ENCODE measurements at places on chromosomes 5 and 9.

DNA sequence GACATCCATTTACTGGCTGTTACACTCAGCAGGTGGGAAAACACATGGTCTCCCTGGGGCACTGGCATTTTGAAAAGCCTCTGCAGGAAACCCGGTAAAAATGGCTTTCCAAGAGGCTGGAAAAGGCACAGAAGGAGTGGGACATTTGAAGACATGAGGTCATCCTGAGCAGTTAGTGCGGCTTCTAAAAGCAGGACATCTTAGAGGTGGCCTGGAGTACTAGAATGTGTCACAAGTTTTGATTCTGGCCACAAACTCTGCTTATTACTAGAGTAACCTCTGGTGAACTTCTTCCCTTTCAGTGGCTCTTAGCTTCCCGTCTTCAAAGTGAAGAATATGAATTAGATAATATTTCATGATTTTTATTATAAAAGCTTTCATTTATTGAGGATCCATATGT is 423.0 kb upstream of the BRINP1 start:
- no peak for DNase-seq
- no peaks in the 10 kb centered on the region for H3K36me3 ChIP-seq
- no peak overlapping the region for H3K27ac ChIP-seq

DNA sequence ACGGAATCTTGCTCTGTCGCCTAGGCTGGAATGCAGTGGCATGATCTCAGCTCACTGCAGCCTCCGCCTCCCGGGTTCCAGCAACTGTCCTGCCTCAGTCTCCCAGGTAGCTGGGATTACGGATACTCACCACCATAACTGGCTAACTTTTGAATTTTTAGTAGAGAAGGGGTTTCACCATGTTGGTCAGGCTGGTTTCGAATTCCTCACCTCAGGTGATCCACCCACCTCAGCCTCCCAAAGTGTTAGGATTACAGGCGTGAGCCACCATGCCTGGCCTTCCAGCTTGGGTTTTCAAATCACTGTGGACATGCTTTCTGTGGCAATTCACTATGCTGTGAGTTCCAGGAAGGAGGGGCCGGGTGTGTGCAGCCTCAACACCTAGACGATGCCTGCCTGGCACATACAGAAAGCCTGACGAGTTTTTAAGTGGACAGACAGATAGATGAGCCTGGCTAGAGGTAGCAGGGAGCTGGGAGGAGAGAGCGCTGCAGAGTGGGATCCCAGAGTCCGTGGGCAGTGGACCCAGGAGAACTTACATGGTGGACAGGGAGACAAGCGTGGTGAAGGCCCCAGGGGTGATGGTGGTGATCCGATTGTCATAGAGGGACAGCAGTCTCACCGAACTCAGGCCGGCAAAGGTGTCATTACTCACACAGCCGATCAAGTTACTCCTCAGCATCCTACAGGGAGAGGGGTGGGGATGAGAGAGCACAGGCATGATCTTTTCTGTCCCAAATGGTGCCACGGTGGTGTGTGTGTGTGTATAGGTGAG is 173.4 kb upstream of the PANK3 start:
- peaks cover 7% of the 10 kb centered on the region for H3K27me3 ChIP-seq
- no peak for DNase-seq
- H3K36me3 ChIP-seq = no peaks in the 10 kb centered on the region
- no peak overlapping the region for H3K4me3 ChIP-seq
- peaks cover 11% of the 10 kb centered on the region for H3K4me1 ChIP-seq

DNA sequence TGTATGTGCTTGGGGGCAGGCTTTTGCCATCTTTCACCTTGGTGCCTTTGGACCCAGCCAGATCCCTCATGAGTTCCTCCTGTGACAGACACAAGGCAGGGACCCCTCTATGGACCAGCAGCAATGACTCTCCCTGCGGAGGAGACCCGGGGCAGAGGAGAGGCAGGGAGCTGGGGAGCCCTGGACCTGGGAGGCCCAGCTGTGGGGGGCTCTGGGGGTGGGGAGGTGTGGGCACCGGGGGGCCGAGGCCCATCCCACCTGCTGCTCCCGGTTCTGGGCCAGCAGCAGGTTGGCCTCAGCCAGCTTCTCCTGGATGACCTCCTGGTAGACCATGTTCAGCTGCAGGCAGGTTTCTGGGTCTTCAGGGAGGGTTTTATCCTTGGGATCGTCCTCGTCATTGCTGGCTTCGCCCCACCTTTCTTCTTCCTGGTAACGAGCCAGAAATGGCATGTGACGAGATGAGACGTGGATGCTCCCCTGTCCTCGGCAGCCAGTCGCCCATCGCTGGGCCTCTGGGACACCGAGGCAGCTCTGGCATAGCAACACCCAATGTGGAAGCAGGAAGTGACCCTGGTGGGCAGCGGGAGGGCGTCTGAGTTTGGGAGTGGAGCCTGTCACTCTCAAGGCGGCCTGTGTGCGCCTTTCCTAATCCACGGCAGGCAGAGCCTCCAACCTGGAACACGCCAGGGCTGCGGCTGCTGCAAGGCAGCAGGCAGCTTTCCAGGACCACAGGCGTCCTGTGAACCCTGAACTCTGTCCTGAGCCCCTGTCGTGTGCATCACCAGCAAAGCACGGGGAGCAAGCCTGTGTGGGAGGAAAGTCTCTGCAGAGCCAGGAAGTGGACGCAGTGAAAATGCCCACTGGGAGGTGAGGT is 4.4 kb downstream of the SNAPC4 start:
- peaks cover 7% of the 10 kb centered on the region for H3K36me3 ChIP-seq
- no peak overlapping the region for H3K27ac ChIP-seq
- H3K27me3 ChIP-seq = no peaks in the 10 kb centered on the region
- peaks cover 15% of the 10 kb centered on the region for H3K4me1 ChIP-seq
- H3K4me3 ChIP-seq = no peak overlapping the region
- no peak for DNase-seq

DNA sequence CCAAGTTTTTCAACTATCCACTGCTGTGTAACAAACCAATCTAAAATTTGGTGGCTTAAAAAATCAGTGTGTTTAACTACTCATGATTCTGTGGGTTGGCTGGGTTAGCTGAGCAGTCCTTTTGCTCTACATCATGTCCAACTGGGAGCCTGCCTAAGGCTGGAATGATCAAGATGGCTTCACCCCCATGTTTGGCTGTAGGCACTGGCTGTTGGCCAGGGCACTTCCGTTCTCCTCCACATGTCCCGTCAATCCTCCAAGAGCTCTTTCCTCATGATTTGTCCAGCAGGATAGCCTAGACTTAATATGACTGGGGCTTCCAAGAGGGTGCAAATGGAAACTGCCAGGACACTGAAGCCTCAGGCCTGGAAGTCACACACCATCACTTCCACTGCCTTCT is 17.0 kb upstream of the TSSK1B start:
- no peaks in the 10 kb centered on the region for H3K36me3 ChIP-seq
- H3K4me1 ChIP-seq = peaks cover 6% of the 10 kb centered on the region
- DNase-seq = no peak
- H3K27ac ChIP-seq = no peak overlapping the region

DNA sequence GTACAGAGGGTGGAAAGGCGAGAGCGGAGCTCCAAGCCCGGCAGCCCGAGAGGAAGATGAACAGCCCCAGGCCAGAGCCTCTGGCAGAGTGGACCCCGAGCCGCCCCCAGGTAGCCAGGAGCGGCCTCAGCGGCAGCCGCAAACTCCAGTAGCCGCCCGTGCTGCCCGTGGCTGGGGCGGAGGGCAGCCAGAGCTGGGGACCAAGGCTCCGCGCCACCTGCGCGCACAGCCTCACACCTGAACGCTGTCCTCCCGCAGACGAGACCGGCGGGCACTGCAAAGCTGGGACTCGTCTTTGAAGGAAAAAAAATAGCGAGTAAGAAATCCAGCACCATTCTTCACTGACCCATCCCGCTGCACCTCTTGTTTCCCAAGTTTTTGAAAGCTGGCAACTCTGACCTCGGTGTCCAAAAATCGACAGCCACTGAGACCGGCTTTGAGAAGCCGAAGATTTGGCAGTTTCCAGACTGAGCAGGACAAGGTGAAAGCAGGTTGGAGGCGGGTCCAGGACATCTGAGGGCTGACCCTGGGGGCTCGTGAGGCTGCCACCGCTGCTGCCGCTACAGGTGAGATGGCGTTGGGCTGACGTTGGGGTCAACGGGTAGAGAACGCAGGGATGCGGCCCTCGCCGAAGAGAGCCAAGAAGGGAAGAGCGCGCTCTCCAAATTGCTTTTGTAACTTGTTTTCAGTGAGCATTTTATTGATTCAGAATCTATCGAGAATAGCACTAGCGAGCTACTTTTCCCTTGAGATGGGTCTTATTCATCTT is at the start of gene PTGER4:
Gene PTGER4, plus strand, starts transcription at position 3 of the 769 bp plus-strand sequence. CDS start 1,079 bp downstream, outside the sequence.
- peaks cover 43% of the 10 kb centered on the region for H3K36me3 ChIP-seq
- H3K4me1 ChIP-seq = peaks cover 49% of the 10 kb centered on the region
- H3K4me3 ChIP-seq = peak within 1 kb of the TSS; percentile 97
- H3K27ac ChIP-seq = peak within 1 kb of the TSS; percentile 99

DNA sequence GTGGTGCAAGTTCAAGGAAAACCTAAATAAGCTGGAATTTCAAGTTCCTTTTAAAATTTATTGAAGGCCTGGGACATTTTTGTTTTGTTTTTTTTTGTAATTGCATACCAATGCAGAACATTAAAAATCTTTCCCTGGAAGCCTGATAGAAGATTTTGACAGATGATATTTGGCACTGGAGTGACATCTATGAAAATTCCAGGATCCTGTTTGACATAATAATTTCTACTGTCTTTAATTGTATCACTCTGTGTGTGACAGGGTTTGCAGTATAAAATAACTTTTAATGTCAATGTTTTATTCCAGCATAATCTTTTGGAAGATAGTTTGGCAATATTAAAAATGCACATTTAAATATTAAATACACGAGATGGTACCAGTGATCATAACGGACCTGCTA is 514.2 kb upstream of the ACO1 start:
- no peak overlapping the region for H3K27ac ChIP-seq
- H3K27me3 ChIP-seq = no peaks in the 10 kb centered on the region
- no peak for DNase-seq
- H3K4me1 ChIP-seq = no peaks in the 10 kb centered on the region
- no peak overlapping the region for H3K4me3 ChIP-seq

DNA sequence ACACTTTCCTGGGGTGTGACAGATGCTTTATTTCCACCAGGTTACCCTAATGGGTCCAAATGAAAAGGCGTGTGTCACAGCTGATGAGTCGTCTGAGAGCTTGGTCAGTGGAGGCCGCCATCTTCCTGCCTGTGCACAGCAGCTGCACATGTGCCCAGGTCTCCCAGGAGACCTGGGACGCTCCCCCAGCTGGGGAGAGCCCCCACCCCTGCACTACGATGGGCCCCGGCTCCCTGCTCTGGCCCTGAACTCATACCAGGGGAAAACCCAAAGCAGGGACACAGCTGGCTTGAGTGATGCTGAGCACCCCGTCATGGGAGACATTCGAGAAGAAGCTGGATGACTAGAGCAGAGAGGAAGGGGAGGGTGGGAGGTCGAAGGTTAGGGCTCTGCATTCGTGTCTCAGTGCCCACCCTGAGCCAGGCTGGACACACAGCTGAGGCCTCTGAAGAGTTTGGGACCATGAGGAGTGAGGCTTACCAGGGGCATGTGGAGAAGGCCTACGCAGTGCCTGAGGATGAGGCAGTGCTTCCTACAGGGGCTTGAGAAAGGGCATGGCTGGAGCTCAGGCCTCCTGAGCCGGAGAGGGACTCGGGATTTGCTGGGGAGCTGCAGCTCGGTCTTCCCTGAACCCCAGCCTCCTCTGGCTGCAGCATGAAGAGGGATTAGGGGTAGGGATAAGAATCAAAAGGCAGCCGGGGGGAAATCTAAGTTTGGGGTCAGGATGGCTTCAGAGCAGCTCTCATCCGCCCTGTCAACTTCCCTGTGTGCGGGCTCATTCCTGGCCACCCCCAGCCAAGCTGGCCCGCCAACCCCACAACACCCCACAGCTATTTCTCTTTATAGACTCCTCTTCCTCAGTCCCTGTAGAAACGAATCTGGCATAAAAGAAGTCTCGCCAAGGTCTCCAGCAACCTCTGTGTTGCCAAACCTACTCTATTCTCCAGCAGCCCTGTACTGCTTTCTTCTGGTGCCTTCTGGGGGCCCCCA is 42.2 kb upstream of the RNU6ATAC start:
- H3K4me3 ChIP-seq = no peak overlapping the region
- H3K27me3 ChIP-seq = no peaks in the 10 kb centered on the region
- H3K4me1 ChIP-seq = no peaks in the 10 kb centered on the region
- no peak for DNase-seq
- H3K36me3 ChIP-seq = no peaks in the 10 kb centered on the region
- H3K27ac ChIP-seq = no peak overlapping the region

DNA sequence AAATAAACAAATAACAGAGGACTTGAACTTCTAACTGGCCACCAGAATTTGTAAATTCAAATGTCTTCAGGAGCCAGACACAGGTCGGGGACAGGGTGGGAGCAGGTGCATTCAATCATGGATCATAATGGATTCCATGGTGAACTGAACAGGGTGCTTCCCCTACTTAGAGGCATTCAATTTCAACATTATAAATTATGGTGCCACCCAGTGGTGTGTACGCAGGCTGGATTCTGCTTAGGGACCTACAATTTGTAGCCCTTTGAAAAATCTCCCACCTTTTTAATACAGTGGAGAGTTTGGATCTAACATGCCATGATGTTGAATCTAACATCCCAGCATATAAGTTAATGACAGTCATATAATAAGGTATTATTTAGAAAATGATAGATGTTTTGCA is 22.3 kb downstream of the KLF9 start:
- peak overlapping the region; percentile 5 for H3K4me3 ChIP-seq
- no peak for DNase-seq
- H3K36me3 ChIP-seq = no peaks in the 10 kb centered on the region

- H3K4me1 ChIP-seq = no peaks in the 10 kb centered on the region
- H3K27ac ChIP-seq = no peak overlapping the region
- no peaks in the 10 kb centered on the region for H3K27me3 ChIP-seq
- no peak for DNase-seq
- H3K4me3 ChIP-seq = no peak overlapping the region
Observed at GRCh38 chr5:773517-774264, 10.8 kb downstream of the ZDHHC11B start.

All from activated T-cell treated with anti-CD3 and anti-CD28 coated beads, Interleukin-2, amount 50 U/mL, for 72 hours (primary cell).